ENCODE measurements at places on chromosomes 5 and 9. TPM values are rescaled to one million over a fixed set of nuclear protein-coding genes. Genes with fewer than 3 reads are reported as not detected.

- no peak for DNase-seq
- no peaks in the 10 kb centered on the region for H3K4me1 ChIP-seq
- H3K36me3 ChIP-seq = no peaks in the 10 kb centered on the region
These were observed 29.5 kb downstream of the NPR3 start for GRCh38 chr5:32740651-32741050.

DNA sequence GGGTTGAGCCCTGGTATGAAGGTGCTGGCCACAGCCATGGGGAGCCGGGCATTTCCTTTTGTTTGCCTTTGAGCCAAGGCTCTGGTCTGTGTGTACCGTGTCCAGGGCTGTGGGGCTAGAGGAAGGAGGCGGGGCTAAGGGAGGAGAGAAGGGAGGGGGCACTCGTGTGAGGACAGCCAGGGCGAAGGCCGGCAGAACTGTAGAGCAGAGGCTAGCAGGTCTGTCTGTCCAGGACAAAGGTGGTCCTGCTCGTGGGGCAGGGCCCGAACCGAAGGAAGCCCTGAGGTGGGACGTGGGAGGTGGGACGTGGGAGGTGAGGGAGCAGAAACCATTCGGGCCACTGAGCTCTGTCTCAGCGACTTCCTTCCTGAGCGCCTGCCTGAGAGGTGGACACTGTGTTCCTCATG lies 41.3 kb upstream of the TESK1 start:
- H3K36me3 ChIP-seq = no peaks in the 10 kb centered on the region
- no peaks in the 10 kb centered on the region for H3K27me3 ChIP-seq
- DNase-seq = no peak

- DNase-seq = no peak
- no peak overlapping the region for H3K4me3 ChIP-seq
- H3K27me3 ChIP-seq = no peaks in the 10 kb centered on the region
- no peak overlapping the region for H3K27ac ChIP-seq
- H3K4me1 ChIP-seq = no peaks in the 10 kb centered on the region
These were observed 592.2 kb upstream of the ZNF608 start for GRCh38 chr5:125338440-125339174.

DNA sequence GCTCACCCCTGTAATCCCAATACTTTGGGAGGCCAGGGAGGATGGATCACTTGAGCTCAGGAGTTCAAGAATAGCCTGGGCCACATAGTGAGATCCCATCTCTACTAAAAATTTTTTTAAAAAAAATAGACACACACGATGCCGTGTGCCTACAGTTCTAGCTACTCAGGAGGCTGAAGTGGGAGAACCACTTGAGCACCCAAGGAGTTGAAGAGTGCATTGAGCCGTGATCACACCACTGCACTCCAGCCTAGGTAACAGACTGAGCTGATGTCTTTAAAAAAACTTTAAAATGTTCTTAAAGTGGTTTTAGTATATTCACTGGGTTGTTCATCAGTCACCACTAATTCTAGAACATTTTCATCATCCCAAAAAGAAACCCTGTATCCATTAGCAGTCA lies 51.9 kb upstream of the RNF38 start:
- no peak overlapping the region for H3K27ac ChIP-seq
- H3K4me3 ChIP-seq = no peak overlapping the region
- DNase-seq = no peak
- peaks cover 10% of the 10 kb centered on the region for H3K4me1 ChIP-seq
- H3K27me3 ChIP-seq = no peaks in the 10 kb centered on the region

LARP1 gene
- total RNA-seq = 98.0 TPM

DNA sequence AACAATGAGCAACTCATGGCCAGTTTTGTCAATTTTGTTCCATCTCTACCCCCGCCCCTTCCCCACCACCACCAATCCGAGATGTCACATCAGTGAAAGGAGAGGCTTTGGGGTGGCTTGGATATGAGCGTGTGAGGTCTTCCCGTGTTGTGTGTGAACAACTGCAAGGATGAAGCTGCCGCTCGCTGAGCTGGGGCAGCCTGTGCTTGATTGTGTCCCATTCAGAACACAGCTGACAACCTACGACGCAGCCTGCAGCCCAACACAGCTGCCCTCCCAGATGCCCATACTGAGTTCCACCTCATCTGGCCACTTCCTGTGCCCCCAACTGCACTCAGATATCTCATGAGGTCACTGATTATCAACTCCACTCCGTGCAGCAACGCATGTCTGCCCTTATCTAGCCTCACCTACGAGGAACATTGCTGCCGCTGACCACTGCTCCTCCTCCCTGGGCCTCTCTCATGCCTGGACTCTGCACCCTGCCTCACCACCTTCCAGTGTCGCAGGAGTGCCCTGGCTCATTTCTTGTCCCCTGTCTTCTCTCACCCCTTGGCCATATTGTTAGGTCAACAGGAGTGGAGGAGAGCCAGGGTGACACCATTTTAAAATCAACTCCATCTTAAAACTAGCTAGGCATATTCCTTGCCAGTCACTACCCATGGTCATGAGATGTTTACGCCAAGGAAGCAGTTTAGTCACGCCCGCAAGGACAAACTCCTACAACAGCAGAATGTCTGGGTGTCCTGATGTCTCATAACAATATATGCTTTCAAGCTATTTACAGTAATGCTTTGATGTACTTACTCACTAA lies 7.3 kb upstream of the IL4 start:
- DNase-seq = peak; percentile 75
- no peaks in the 10 kb centered on the region for H3K27me3 ChIP-seq
- H3K27ac ChIP-seq = no peak overlapping the region
- H3K4me3 ChIP-seq = no peak overlapping the region
- no peaks in the 10 kb centered on the region for H3K36me3 ChIP-seq

DDX31 gene
- total RNA-seq = 17.9 TPM

KCNT1 gene
- not detected for total RNA-seq

GRCh38 chr5:62093976-62094375 lies 212.0 kb upstream of the KIF2A start:
- no peaks in the 10 kb centered on the region for H3K36me3 ChIP-seq
- no peak overlapping the region for H3K27ac ChIP-seq
- H3K27me3 ChIP-seq = no peaks in the 10 kb centered on the region
- no peak overlapping the region for H3K4me3 ChIP-seq
- DNase-seq = no peak

MXD3 gene
- 5.4 TPM for total RNA-seq

DNA sequence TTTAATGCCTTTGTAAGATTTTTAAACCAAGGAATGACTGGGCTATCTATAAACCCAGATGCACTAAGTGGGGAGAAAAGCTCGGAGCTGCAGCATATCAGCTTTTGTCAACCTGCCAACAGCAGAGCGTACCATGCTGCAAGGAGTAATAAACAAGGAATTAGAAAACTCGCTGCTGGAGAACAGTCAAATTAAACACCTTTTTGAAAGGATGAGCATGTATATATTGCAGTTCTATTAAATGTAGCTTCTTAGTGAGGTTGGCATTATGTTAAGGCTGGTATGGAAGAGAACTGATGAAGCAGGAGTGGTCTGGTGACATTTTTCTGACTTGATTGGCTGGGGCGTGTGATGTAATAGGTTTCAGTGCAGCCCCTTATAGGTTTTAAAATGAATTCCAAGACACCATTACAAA lies 74.7 kb downstream of the PIK3R1 start:
- DNase-seq = no peak
- no peaks in the 10 kb centered on the region for H3K27me3 ChIP-seq
- no peak overlapping the region for H3K4me3 ChIP-seq
- peak overlapping the region; percentile 2 for H3K27ac ChIP-seq

GRCh38 chr9:93127395-93127911 lies 6.6 kb downstream of the NINJ1 start:
- peak overlapping the region; percentile 99 for H3K27ac ChIP-seq
- no peak overlapping the region for H3K4me3 ChIP-seq
- H3K27me3 ChIP-seq = no peaks in the 10 kb centered on the region

DNA sequence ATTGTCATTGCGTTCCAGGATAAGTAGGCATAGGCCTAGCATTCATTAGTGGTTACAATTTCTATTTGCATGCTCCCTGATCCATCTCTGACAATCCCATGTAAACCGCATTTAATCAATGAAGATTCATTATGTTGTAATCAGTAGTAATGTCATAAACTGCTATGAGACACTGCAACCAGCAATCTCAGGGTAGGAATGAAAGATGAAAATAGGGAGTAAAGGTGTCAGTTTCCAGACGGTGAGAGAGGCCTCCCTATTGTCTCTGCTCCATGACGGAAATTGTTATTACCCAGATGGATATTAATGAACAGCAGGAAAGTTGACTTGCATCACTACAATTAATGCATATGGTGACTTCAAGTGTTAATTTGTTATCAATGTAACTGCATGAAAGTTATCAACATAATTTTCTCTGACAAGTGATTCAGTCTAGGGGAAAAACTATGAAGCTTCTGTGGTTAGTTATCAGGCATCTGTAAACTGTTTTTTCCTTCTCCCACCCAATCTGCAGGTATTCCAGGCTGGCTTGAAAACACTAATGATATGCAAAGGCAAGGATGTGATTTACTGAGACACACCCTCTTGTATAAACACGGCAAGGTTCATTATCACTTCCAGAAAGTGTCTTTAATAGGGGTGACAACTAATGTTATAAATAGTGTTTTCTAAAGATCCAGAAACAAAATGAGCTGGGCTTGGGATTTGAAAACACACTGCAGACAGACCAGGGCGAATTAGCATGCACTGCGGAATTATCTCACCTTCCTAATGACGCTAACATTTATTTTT lies 73.5 kb downstream of the ZNF622 start:
- no peak overlapping the region for H3K27ac ChIP-seq
- H3K4me1 ChIP-seq = no peaks in the 10 kb centered on the region
- no peak for DNase-seq
- no peaks in the 10 kb centered on the region for H3K27me3 ChIP-seq
- H3K4me3 ChIP-seq = no peak overlapping the region
- H3K36me3 ChIP-seq = no peaks in the 10 kb centered on the region

GPX8 gene
- 22.1 TPM for total RNA-seq

NR2F1-AS1 gene
- total RNA-seq = 22.3 TPM

DNA sequence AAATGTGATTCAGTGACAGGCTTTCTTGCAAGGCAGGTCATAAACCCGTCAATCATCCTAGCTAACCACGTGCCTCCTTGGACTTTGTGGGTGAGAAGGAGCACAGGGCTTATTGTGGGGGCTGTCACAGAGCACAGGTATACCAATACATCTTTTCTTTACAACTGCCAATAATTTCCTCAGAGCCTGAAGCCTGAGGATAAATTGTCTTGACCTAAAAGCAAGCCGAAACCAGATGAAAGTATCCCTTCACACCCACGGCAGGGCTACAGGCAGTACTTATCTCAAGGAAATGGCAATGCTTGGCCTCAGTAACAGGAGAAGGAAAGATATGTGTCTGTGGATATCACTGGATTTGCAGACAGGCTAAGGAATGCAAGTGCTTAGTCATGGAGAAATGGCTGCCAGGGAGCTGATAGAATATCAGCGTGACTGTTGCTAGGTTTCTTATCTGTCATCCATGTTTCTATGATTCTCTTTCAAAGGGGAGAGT lies 90.3 kb upstream of the ZNF366 start:
- peak overlapping the region; percentile 15 for H3K27ac ChIP-seq
- H3K27me3 ChIP-seq = no peaks in the 10 kb centered on the region
- H3K4me3 ChIP-seq = no peak overlapping the region
- DNase-seq = no peak
- peaks cover 42% of the 10 kb centered on the region for H3K4me1 ChIP-seq

DNA sequence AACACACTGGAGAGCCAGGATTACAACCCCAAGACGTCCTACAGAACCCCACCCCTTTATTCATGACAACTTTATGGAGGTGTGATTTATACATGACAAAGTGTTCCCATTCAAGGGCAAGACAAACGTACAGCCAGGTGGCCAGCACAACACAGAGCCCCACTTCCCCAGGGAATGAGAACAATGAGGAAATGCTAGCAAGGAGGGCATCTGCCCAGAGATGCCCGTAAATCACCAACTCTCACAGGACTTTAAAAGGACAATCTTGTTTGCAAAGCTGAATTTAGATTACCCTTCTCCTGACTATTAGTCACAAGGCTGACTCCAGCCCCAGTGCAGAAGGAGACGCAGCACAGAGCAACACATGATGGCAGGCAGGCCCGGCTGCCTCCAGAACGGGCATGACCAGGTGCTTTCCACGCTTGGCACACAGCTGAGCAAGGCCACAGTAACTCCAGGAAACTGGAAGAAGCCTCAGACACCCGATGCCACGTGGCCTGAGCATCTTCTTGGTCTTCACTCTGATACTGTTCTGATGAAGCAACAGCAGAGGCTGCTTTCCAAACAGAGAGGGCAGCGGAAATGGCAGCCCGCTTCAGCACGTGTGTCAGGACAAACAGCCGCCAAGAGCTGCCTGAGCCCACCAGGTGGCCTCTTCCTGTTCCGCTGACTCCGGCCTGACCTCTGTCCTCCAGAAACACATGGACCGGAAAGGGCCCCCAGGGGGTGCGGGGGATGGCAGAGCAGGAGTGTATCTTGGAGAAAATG lies 51.4 kb downstream of the ROR2 start:
- peaks cover 90% of the 10 kb centered on the region for H3K4me1 ChIP-seq
- H3K4me3 ChIP-seq = no peak overlapping the region
- no peak for DNase-seq
- H3K27ac ChIP-seq = peak overlapping the region; percentile 17
- H3K27me3 ChIP-seq = no peaks in the 10 kb centered on the region

- no peak overlapping the region for H3K27ac ChIP-seq
- H3K36me3 ChIP-seq = no peaks in the 10 kb centered on the region
- no peaks in the 10 kb centered on the region for H3K4me1 ChIP-seq
- H3K27me3 ChIP-seq = no peaks in the 10 kb centered on the region
- no peak for DNase-seq
These were observed 47.2 kb upstream of the FABP6 start for GRCh38 chr5:160181965-160182622.

GRCh38 chr9:32627394-32627954 lies 8.0 kb downstream of the TAF1L start:
- no peaks in the 10 kb centered on the region for H3K4me1 ChIP-seq
- no peaks in the 10 kb centered on the region for H3K27me3 ChIP-seq
- no peak overlapping the region for H3K27ac ChIP-seq
- H3K36me3 ChIP-seq = no peaks in the 10 kb centered on the region
- no peak overlapping the region for H3K4me3 ChIP-seq
- DNase-seq = no peak

- no peak overlapping the region for H3K4me3 ChIP-seq
- DNase-seq = no peak
These were observed 248.3 kb upstream of the KCNN2 start for GRCh38 chr5:114113604-114114003.

GRCh38 chr5:82405618-82406204 lies 127.6 kb upstream of the RPS23 start:
- H3K27ac ChIP-seq = no peak overlapping the region
- H3K4me3 ChIP-seq = no peak overlapping the region
- no peaks in the 10 kb centered on the region for H3K27me3 ChIP-seq
- DNase-seq = no peak
- H3K36me3 ChIP-seq = no peaks in the 10 kb centered on the region
- H3K4me1 ChIP-seq = no peaks in the 10 kb centered on the region

- no peak overlapping the region for H3K4me3 ChIP-seq
- peaks cover 44% of the 10 kb centered on the region for H3K4me1 ChIP-seq
- H3K27ac ChIP-seq = peak overlapping the region; percentile 0
- no peaks in the 10 kb centered on the region for H3K36me3 ChIP-seq
- no peaks in the 10 kb centered on the region for H3K27me3 ChIP-seq
These were observed 125.0 kb downstream of the LHFPL2 start for GRCh38 chr5:78523314-78524193.

LIFR gene
- 63.3 TPM for total RNA-seq
